Activated T-helper 2 cell treated with anti-CD3 and anti-CD28 coated beads, Interferon-gamma antibody, Interleukin-2, Interleukin-4, amounts not matched to agents 10 μg/mL and 5 μg/mL and 100 μg/mL, durations not matched to agents 14 hours and 24 hours and 36 hours (primary cell): ENCODE measurements at places on chromosomes 12 and 14. TPM values are rescaled to one million over a fixed set of nuclear protein-coding genes. Genes with fewer than 3 reads are reported as not detected.

The NAV3 gene
- not detected in 2 replicates for total RNA-seq

The TNS2 gene
- total RNA-seq: 2.1 and 4.7 TPM in 2 replicates

The BEGAIN gene
- total RNA-seq: 3.4 and 3.5 TPM in 2 replicates

GRCh38 chr14:61749867-61750266 lies 12.4 kb upstream of the SNAPC1 start:
- no peak for DNase-seq

GRCh38 chr14:90808759-90809529 lies 7.3 kb downstream of the TTC7B start:
- no peak for DNase-seq
